Vagina (tissue), 2 donors: ENCODE measurements at places on chromosomes 16 and 17.

DNA sequence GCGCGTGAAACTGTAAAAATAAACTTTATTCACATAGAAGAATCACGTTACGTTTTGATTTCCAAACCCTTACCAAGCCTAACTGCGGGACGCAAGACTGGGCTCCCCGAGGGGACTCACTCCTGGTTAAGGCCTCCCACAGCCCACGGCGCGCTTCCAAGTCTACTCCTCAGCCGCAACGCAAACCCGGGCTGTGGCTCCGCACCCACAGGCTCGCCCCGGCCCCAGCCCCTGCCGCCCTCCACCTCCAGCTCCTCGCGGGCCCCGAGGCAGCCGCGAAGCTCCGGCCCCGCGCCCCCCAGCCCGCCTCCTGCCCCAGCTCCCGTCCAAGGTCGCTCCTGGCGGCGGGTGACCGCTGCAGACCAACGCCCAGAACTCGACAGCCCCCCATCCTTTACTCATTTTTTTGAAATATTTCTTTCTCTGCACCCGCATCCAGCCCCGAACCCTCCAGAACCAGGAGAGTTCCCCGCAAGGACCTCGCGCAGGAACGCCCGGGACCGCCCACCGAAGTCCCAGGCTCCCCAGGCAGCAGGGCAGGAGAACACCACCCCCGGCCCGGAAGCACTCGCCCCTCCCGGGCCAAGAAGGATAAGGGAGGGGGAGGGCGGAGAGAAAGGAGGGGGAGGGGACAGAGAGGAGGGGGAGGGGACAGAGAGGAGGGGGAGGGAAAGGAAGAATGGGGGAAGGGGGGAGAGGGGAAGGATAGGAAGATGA lies 912 bp downstream of the USP22 start:
- DNase-seq: peak; percentile 93

DNA sequence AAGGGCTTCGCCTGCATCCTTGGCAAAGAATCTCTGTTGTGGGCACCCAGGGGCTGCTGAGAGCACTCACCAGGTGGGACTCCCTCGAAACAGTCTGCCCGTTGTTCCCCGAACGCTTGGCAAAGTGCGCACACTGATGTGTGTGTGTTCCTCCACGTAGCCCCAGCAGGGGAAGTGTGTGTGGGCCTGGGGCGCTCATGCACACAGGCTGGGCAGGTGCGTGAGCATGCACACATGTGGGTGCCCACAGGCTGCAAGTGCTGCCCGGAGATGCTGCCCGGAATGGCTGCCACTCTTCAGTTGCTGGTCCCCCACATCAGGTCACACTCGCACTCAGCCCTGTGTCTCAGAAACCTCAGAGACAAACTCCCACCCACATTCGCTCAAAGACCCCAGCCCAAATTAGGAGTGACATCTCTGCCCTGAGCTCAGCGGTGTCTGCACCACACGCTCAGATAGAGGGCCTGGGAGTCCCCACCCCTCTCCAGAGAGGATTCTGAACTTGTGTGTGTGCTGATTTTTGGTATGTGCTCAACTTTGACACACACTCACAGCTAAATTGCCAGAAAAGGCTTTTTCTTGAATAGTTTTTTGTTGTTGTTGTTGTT lies 119.4 kb downstream of the MGAT5B start:
- DNase-seq: no peak

DNA sequence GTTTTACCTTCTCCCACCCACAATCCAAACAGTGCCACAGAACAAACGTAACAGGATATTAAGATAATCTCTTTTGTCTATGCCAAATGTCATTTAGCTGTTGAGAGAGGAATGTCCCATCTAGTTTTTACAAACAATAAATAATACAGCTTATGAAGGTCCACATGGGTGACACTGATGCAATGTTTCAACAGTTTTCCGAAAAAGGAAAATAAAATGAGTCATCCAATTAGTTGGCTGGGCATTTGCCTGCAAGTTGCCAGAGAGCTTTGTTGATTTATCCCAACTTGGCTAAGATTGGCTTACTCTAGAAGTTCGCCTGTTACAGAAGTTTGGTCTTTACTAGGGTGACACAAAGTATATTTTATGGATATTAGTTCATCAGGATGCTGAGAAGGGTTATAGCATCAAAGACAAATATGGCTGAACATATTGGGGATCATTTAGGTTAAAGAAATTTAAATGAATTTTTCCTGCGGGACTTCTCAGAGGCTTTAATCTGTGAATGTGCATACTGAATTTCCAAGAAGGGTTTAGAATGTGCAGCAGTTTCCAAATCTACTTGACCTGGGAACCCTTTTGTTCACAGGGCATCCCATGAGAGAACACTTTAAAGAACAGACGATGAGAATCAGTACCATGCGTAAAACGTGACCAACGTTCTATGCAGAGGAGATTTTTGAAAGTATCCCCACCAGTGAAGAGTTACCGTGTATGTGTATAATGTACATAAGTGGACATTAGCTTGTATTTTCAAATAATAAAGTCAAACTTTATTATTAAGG lies 73.1 kb downstream of the CDH13 start:
- no peak for DNase-seq

DNA sequence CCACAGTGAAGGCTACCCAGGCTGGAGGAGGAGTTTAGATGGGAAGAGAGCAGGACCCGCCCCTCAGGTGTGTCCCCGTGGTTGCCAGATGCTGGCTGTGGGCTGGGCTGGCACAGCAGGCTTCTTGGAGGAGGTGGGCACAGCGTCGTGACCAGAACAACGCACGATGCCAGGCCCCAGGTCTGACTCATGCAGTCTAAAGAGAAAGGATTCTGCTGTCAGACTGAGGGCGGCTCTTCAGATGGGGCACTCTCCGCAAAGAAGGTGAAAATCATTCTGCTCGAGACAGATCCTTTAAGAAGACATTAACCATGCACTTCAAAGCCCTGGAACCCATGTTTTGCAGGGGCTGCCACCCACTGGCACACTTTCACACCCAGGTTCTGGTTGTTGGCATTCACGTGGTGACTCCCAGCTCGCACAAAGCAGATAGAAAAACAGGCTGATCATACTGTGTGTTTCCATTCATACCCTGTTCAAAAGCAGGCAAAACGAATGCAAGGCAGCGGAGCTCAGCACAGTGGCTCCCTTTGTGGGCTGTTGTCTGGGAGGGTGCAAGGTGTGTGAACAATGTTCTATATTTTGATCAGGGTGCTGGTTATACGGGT lies 19.0 kb downstream of the CACNG4 start:
- DNase-seq: no peak

GRCh38 chr17:48322060-48322459 lies 108.0 kb downstream of the SKAP1 start:
- no peak for DNase-seq

DNA sequence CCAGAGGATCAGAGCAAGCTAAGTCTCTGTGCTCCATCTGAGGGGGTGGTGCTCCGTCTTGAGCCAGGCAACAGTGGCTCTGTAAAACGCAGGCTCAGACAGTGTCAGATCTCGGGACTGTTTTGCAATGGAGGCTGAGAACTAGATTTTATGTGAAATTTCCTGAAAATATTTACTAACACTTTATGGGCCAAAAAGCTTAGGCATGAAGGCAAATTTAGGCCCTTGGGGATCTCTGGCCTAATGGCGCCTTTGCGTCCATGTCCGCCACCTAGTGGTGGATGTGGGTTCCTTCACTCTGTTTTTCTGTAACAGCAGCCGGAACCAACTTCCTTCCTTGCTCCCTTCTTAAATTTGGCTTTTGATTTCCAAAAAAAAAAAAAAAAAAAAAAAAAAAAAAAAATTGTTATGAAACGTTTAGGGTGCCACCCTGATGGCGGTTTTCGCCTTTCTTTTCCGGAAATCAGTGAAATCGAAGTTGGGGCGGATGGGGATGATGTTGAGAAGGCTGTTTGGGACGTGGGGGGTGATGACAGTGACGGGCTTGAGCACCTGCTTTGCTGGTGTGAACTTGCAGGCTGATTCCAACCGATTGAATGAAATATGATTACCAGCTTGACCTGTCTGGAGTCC lies 14.0 kb upstream of the ELAC2 start:
- no peak for DNase-seq

DNA sequence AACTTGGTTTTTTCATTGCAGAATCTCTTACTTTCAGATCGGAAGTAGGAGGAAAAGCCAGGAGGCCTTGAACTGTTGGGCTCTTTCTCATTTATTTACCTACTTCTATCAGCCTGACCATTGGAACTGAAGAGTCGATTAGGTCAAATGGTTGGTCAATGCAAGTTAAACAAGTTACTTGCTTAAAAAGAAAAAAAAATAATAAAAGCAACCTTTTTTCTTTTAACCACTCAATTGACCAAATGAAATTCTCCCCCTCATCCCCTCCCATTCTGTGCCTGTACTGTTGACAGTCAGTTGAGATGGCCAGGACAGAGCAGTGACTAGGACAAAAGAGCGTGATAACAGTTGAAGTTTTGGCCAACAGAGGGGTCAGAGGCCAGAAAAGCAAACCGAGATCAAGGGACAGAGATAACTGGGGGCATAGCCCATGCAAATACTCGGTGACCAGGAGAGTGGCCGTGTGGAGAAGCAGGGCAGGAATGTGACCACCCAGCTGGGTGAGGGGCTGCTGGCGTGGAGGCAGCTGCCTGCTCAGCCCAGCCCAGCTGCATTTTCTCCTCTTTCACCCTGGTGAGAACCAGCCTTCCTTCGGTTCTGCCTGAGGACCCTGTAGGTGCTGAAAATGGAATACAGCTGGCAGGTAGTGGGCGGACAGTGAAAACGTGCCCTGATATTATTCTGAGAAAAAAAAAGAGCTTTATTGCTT lies 72.2 kb downstream of the HS3ST3B1 start:
- no peak for DNase-seq

DNA sequence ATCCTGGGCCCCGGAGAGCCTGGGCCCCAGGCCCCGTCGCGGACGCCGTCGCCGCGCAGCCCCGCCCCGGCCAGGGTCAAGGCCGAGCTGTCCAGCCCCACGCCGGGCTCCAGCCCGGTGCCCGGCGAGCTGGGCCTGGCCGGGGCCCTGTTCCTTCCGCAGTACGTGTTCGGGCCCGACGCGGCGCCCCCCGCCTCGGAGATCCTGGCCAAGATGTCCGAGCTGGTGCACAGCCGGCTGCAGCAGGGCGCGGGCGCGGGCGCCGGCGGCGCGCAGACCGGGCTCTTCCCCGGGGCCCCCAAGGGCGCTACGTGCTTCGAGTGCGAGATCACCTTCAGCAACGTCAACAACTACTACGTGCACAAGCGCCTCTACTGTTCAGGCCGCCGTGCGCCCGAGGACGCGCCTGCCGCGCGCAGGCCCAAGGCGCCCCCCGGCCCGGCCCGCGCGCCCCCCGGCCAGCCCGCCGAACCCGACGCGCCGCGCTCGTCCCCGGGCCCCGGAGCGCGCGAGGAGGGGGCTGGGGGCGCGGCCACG lies 36.8 kb upstream of the ZC3H18 start:
- DNase-seq: no peak

GRCh38 chr17:42559075-42559474 lies 2.9 kb upstream of the COASY start:
- DNase-seq: no peak

DNA sequence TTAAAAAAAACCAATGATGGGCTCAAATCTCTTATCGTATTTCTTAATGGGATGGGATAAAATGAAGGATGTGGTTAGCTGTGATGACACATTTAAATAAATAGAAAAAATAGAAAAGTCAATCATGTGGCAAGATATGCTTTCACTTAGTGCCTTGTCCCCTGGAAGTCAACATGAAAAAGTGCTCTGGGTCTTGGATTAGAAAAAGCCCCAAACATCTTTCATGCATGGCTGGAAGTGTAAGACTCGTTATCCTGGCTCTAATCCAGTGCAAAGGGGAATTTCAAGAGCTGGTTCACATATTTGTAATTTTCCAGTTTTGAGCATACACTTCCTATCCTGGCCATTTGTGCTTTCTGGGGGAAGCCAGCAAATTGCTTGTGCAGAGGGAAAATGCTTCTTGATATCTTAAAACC lies 160.9 kb downstream of the MAP2K6 start:
- no peak for DNase-seq

- no peak for DNase-seq
Measured at GRCh38 chr17:66966704-66967418, 2.4 kb downstream of the CACNG4 start.

GRCh38 chr17:7235693-7236665 lies 1.7 kb upstream of the DVL2 start:
- no peak for DNase-seq

DNA sequence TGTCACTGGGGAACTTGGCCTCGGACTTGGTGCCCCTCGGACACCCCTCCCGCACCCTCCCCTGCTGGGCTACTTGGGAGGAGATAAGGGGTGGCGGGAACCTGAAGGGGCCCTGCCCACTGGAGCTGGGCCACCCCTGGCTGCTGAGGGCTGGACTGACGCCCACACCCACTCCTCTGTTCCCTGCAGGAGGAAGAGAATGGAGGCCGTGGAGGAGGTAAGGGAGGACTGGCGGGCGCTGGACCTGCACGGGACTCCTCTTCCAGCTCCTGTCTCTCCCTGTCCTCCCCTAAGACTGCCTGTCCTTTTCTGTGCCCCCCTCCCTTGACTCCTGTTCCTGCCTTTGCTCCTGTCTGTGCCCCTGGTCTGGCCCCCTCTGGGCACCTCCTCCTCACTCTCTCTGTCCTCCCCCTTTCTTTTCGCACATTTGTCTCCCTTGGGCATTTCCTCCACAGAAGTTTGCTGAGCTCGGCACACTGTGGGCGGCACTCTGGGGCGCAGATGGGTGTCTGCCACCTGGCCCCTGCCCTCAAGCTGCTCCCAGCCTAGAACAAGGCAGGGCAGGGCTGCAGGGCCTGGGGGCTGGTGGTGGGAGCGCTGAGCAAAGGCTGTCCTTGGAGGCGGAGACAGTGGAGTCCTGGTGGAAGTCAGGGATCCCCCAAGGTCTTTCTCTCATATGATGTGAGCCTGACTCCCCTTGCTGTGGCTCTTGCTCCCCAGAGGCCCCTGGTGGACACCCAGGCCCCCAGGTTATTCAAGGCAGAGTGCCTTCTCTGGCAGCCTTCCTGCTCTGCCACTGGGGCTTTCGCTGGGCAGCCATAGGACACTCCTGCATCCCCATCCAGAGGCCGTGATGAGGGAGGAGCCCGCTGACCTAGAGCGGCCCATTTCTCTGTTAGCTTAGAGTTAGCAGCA lies 32.7 kb downstream of the ARHGAP23 start:
- no peak for DNase-seq

GRCh38 chr17:4597975-4598374 lies 13.6 kb downstream of the SMTNL2 start:
- DNase-seq: no peak

DNA sequence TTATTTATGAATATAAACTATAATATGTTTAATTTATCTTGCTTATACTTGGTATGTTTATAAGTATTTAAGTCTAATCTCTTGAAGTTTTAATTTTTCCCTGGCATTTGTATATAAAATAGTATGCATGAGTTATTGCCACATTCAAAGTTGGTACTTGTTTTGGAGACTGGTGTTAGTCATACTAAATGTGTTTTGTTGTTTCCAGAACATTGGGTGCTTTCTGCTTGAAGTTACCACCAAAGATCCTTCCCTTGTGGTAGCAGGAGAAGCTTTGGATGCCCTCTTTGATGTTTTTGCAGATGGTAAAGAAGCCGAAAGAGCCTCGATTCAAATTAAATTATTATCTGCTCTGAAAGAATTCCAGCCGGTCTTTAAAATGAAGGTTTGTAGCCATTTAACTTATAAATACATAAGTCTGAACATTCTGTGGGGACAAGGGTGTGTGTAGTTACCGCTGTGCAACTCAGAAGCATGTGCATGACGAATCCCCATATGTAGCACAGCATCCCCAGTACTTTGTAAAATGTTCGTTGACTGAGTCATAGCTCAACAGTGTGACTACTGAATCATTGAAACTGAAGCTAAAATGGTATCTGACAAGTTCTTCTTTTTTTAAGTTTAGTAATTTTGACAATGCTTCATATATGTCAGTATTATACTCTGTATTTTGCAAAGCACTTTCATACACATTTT lies 36.4 kb downstream of the HEATR3 start:
- no peak for DNase-seq
